H4 (cell line): ENCODE measurements at places on chromosomes 5 and 9.

DNA sequence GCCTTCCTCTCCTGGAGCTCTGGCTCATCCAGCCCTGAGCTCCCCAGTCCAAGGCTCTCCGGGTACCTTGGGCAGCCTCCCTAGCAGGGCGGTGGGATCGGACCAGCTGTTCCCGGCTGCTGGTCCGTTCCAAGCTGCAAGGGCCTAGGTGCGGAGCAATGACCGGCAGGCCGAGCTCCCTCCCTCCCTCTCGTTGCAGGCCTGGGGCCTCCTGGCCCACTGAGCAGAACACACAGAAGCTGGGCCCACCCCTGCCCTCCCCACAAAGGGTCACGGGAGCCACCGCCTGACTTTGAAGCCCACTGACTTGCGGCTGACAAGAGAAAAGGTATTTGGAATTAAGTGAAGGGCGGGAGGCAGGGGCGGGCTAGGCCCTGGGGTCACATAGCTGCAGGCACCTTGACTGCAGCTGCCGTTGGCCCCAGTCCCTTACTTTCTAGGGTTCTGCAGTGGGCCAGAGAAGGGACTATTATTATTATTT lies 104.7 kb upstream of the IER5L start:
- DNase-seq, result no peak

- DNase-seq, result no peak
Measured at GRCh38 chr9:89522261-89522958, 24.5 kb upstream of the SEMA4D start.

DNA sequence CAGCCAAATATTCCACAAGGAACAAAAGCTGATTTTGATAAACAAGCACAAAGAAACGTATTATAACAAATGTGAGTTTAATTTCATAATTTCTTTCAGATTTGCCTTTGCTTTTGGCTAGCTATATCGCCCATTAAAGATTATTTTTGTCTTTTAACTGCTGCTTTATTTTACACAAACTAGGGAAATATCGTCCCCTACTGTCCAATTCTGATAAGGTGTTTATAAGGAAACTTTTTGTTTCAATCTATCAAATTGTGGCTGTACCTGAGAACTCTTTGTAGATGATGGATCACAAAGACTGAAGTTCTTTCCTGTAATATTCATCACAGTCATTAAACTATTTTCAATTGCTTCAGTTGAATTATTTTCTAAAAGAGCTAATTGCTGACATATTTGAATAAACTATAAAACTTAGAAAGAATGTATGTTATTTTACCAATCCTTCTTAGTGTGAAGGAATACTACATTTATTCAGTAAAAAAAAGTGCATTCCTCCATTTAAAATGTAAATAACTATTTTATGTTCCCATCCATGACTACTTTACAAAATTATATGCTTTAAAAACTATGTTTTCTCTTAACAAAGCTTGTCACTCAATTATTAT lies 431.3 kb upstream of the ITGA1 start:
- peak; percentile 8 for DNase-seq

GRCh38 chr9:32992595-32993238 lies 8.7 kb downstream of the APTX start:
- DNase-seq, result no peak

DNA sequence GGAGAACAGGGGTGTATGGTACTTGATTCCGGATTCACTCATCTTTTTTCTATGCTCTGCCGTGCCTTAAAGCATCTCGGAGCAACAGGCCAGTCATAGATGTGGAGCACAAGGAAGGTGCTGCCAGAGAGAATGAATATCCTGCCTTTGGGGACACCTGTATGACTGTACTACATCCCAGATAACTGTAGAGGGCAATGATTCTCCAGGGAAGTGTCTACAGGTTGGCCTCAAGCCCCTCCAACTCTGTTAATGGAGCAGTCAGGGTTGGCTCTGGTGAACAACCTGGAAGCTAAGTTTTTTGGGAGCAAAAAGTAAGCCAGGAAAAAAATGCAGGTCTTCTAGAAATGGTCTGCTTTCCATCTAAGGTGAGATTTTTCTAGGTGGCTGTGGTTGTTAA lies 71.0 kb downstream of the NREP start:
- DNase-seq, result peak; percentile 25

DNA sequence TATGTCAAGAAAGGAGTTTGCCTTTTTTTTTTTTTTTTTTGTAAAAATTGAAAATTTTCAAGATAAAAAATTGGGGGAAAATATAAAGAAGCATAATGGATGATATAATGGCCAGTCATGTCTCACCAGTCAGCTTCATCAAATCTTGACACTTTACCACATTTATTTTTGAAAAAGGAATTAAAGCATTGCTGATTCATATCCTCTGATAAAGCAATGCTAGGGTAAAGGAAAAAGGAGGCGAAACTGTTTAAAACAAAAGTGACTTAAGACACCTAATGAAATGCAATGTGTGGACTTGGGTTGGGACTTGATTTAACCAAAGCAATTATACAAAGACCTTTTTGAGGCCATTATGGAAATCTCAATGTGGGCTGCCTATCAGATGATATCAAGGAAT lies 208.5 kb downstream of the ARHGAP26 start:
- no peak for DNase-seq

DNA sequence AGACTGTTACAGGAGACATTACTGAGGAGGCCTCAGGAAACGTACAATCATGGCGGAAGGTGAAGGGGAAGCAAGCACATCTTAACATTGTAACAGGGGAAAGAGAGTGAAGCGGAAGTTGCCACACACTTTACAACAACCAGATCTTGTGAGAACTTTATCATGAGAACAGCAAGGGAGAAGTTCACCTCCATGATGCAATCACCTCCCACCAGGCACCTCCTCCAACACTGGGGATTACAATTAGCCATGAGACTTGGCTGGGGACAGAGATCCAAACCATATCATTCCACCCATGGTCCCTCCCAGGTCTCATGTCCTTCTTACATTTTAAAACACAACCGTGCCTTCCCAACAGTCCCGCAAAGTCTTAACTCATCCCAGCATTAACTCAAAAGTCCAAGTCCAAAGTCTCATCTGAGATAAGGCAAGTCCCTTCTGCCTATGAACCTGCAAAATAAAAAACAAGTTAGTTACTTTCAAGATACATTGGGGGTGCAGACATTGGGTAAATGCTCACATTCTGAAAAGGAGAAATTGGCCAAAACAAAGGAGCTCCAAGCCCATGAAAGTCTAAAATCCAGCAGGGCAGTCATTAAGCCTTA lies 138.3 kb downstream of the TMEM161B start:
- no peak for DNase-seq

GRCh38 chr9:127535834-127536233 lies 76.2 kb upstream of the STXBP1 start:
- DNase-seq, result no peak

DNA sequence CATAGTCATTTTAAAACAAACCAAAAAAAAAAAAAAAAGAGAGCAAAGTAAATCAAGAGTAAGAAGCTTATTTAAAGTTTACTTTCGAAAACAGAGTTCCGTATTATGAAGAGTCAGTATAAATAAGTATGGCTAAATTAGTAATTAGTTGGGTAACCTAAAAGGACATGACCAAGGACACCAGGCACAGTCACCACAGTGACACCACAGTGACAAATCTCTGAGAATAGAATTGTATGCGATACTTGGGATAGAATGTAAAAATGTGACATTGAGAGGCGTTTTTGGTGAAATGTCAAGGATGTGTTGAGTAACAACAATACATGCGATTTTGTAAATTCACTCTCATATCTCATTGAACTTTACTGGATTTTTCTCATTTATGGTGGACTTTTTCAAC lies 150.9 kb upstream of the SPEF2 start:
- no peak for DNase-seq

DNA sequence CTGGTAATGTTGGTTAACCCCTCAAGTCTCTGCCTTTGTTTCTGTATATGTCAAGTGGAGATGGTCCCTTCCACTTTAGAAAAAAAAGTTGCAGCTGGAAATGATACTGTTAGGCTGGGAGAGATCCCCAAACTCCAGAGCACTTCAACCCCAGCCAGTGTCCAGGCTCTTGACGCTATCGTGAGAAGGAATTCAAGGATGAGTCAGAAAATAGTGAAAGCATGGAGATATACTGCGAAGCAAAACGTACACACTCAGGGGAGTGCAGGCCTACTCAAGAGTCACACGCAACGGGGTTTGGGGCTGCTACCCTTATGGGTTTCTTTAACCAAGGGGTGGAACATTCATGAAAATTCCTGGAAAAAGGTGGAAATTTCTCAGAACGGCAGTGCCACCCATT lies 24.9 kb downstream of the KCNV2 start:
- DNase-seq, result no peak

- DNase-seq, result no peak
Measured at GRCh38 chr5:96288166-96288844, 144.7 kb downstream of the PCSK1 start.

DNA sequence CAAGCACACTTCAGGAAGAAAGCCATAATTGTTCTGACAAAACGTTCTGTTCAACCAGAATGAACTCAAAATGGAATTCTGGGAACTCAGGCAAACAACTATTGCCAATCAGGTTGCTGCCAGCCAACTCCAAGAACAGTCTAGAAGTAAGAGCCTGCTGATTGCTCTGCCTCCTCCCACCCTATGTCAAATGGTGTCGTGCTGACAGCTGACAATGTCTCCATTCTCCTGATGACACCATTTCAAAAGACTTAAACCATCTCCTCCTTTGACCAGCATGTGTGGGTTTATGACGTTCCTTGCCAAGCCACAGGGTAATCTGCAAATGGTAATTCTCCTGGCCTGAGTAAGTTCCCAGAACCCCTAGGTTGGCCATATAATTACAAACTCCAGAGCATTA lies 21.9 kb upstream of the PLIN2 start:
- no peak for DNase-seq

- no peak for DNase-seq
Measured at GRCh38 chr5:143442385-143442784, 38.9 kb upstream of the NR3C1 start.

DNA sequence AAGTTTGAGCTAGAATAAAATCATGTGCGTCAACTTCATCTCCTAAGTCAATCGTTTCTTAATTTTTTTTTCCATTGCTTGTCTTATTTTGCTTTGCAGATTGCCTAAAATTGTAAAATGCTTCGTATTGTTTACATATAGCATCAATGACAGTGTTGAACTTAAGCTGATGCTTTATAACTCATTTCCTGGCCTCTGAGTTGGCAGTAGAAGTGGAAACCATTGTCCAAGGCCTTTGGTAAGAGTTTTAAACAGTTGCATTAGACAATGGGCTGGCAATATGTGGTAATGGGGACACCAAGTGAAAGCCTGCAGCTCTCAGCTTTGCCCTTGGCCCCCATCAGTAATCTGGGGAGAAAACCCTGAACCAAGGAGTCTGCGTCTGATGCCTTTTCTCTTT lies 154.8 kb upstream of the GAS1 start:
- no peak for DNase-seq

GRCh38 chr5:172953776-172954675 lies 5.2 kb upstream of the RPL26L1 start:
- no peak for DNase-seq

- no peak for DNase-seq
Measured at GRCh38 chr5:179612577-179613459, 10.7 kb downstream of the HNRNPH1 start.

GRCh38 chr5:142613271-142613671 lies 72.6 kb downstream of the FGF1 start:
- no peak for DNase-seq
